ENCODE measurements at places on chromosomes 2 and 18.

- DNase-seq = no peak
Observed at GRCh38 chr2:100673691-100674485, 111.1 kb downstream of the PDCL3 start.

- no peak for DNase-seq
Observed at GRCh38 chr2:163255086-163255485, 416.5 kb upstream of the KCNH7 start.

- no peak for DNase-seq
Observed at GRCh38 chr18:10537765-10538164, 11.9 kb downstream of the NAPG start.

DNA sequence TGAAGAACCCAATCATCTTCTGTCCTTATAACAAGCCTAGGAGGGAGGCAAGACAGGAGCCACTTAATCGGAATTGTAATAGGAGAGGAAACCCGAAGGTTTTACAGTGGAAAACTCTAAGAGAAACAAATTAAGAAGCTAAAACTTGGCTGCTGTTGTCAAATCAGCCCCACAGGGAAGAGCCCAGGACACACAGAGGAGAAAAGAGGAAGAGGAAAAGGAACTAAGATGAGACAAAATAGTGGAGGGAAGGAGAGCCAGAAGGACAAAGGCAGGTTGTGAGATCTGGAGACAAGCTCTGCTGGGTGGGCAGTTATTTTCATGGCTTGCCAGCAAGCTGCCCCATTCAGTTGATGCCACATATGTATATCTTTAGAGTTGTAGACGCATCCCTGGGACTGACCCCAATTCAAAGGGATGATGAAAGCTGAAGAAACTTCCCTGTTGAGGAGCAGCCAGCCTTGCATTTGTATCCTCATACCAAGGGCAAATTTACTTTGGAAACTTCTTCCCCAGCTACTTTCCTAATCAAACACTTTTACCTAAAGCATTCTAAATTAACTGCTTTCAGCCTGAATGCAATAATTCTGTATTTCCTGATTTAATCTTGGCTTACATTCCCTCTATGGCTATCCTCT is 499.8 kb upstream of the MEIS1 start:
- DNase-seq = no peak

DNA sequence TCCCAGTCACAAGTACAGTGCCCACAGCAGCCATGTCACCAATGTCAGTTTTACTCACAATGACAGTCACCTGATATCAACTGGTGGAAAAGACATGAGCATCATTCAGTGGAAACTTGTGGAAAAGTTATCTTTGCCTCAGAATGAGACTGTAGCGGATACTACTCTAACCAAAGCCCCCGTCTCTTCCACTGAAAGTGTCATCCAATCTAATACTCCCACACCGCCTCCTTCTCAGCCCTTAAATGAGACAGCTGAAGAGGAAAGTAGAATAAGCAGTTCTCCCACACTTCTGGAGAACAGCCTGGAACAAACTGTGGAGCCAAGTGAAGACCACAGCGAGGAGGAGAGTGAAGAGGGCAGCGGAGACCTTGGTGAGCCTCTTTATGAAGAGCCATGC is 31.3 kb downstream of the COX7A2L start:
- no peak for DNase-seq

GRCh38 chr2:59584958-59585357 is 968.5 kb downstream of the BCL11A start:
- no peak for DNase-seq

- DNase-seq = no peak
Observed at GRCh38 chr2:220117025-220117424, 489.6 kb downstream of the SLC4A3 start.

Data from T-helper 2 cell (primary cell).